ENCODE measurements at places on chromosomes 4 and X.

GRCh38 chr4:112379306-112379705, 82.1 kb downstream of the ALPK1 start:
- DNase-seq: no peak

GRCh38 chr4:6753103-6753560, 29.4 kb upstream of the KIAA0232 start:
- no peak for DNase-seq

DNA sequence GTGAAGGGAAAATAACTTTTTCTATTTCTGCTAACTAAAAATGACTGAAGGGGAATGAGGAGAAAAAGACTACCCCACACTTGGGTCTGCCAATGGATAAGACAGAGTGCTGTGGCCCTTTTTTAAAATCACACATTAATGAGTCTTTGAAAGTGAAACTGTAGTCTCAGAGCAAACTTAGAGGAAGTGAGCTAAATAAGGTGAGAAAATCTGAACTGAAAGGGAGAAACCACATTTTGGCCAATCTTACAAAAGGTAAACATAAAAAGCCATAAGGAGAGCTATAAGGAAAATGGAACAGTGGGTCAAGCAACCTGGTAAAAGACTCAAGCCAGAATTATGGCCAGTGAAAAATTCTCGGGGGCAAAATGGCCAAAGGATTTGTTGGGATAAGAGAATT, 755.1 kb upstream of the IGFBP7 start:
- peak; percentile 17 for DNase-seq

GRCh38 chr4:186839122-186840037, 115.7 kb upstream of the FAT1 start:
- no peak for DNase-seq

DNA sequence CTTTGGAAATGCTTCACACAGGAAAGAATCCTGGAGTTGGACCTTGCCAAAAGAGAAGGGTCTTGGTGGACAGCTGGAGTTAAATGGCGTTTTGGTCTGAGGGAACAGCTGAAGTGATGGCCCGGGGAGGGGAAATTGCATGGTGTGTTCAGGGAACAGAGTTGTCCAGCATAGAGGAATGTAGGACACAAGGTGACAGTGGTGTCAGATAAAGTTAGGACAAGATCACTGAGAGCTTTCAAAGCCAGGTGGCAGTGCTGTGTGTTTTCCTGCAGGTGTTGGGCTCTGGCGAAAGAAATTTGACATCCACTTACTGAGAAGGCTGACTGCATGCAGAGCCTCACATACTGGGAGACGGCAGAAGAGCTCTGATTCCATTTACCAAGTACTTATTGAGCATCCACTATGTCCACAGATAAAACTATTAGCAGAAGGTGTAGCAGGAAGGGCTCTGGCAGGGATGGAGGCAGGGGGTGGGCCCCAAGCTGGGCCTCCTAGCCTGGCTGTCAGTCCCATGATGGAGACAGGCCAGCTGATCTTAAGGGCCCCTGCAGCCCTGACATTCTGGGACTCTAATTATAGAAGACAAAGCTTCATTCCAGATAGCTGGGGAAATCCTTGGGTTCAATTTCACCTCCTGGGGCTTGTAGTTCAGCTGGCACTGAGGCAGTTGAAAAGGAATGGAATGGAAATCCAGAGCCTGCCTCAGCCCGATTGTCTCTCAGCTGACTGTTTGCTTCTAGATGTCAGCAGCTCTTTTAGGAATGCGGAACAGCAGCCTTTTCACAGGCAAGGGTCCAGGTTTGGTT, 150.2 kb upstream of the MAMLD1 start:
- no peak for DNase-seq

DNA sequence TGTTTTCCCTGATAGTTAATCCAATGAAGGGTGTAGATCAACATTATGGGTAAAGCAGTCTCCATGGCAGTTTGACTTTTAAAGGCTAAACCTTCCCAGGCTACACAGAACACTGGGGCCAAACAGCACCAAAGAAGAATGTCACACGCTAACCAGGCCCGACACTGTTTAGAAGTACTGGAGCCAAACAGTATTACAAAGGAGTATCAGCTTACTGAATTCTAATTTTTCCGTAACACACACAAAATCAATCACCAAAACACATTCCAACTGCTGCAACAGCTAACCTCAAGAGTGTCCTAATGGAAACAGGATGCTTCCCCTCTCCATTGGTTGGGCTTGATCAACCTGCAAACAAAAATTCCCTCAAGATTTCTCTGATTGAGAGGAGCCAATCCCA, 783.5 kb downstream of the PCDH18 start:
- no peak for DNase-seq

DNA sequence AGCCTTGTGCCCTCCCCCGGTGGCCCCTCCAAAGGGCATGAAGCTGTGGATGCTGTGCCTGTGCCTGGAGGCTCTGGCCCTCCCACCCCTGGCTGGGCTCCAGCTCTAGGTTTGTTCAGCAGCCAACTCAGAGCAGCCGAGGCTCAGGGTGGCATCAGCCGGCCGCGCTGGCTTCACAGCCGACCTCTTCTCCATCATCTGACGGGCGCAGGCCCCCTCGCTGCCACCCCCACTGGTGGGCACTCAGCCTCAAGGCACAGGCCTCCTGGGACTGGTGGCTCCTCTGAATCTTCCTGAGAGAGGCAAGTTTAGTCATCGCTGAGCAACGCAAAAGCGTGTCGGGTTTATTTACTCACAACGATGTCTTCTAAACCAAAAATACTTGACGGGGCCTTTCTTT, 46.0 kb downstream of the PCGF3 start:
- DNase-seq: no peak

GRCh38 chr4:165668694-165669093, 204.3 kb upstream of the TLL1 start:
- DNase-seq: no peak

DNA sequence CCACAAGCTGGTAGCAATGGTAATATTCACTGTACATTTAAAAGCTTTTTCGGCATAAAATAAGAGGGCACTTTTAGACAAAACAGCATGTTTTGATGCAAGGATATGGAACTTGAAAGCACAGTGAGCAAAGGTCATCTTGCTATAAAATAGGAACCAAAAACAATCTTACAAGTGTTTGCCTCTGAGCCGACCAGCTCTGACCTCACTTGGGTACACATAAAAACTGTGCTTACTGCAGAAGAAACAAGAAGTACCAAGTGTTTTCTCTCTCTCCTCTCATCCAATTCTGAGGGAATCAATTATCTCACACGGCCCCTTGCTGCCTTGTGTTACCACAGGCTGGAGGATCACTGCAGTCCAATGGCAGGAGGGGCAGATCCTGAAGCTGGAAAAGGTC, 4.8 kb upstream of the IQSEC2 start:
- DNase-seq: no peak

GRCh38 chr4:14289708-14290107, 662.2 kb upstream of the BOD1L1 start:
- no peak for DNase-seq

GRCh38 chr4:139528377-139529005, 27.5 kb downstream of the SETD7 start:
- peak; percentile 11 for DNase-seq

DNA sequence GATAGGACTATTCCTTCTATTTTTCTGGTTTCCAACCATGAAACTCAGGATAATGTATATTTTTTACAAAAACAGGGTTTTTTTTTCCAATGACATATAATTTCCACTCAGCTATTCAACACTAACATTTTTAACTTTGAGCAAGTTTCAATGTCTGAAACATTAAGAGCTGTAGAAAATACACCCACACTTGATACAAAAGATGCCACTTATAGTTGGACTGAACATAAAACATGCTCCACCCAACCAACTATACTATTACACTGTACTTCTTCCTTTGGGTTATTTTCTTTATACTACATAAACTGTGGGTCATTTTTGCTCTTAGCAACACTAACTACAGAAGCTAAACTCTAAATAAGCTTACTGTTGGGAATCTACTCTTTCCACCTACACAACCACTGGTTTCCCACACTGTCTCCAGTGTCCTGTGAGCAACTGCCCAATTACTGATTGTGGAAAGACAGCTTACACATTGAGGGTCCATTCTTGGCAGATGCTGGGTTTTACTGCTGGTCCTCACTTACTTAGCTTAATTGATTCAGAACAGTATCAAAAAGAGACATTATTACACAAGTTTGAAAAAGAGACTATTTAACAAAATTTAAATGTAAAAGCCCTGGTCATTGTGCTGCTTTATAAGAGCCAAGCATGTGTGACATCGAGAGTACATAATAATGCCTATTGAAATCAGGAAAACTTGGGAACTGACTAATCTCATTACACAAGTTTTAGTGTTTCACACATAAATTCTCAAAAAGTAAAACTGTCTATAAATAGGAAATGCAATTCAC, 6.3 kb downstream of the AMMECR1 start:
- DNase-seq: no peak

DNA sequence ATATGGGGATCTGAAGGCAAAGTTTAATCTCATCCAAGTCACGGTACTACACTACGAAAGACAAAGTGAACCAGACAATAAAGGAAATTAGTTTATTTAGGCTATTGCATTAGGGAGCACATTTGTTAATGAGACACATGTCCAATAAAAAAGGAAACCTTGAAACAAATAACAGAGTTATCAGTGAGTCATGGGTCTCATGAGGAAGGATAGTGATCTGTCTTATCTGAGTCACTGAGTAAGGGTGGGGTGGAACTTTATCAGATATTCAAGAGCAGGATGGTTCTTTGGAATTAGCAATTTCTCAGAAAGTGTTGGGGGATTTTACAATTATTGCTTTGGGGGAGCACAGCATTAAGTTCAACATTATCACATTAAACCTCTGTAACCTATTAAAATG, 188.9 kb upstream of the IL1RAPL1 start:
- no peak for DNase-seq

DNA sequence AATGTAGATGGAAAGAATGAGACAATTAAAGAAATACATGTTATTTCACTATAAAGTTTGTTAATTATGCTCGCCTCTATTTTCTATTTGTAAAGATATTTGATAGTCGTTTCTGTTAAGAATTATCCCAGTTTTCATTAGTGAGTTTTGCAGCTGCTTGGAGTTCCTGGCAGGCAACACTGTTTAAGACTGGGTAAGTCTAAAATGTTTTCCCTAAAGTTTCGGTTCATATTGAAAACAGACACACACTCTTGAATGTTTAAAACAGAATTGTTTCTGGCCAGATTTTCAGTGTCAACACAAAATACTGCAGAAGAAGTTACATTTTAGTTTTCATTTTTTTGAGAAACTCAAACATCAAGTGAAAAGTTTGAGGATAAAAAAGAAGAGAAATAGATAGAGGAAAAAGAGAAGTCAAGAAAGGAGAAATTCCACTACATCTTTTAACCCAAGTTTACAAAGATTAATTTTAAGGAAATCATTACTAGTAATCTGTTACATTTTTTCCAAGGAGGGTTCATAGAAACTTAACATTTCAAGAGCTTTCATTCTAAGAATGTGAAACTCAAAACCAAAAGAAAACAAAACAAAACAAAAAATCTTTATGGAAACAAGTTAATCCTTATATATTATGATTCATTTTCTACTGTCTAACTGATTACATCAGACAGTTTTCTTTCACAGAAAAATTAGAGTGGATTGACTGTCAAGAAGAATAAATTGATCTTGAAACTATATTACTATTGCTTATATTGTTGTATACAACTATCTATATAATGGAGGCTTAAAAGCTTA, 305.5 kb downstream of the FAT4 start:
- DNase-seq: no peak

GRCh38 chr4:127445471-127445870, 187.3 kb upstream of the INTU start:
- no peak for DNase-seq

DNA sequence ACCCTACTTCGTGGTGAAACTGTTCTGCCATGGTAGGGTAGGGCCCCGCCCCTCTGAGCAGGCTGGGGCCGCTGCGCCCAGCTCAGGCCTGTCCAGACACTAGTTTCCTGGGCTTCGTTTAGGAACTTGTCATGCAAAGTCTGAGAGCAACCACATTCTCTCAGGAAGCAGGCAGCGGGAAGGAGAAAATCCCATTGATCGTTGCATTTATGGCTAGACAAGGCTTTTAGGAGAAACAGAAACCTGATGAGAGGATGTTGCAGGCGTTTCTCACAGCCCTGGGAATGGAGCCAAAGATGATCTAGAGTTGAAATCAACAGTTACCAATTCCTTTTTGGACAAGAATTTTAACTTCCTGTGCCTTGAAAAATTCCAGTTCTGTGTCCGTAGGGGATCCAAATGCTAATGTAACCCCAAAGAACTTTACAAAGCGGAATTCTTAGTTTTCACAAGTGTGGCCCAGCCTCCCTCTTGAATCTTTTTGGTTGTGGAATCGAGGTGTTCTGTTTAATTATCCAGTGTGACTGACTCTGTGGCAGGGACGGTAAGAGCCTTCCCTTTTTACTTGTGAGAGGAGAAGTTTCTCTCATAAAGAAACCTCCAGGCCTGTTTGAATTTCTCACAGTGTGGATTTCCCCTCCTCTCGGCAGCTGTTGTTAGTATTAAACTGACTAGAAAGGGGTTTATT, 4.5 kb upstream of the CXCL9 start:
- DNase-seq: peak; percentile 60

DNA sequence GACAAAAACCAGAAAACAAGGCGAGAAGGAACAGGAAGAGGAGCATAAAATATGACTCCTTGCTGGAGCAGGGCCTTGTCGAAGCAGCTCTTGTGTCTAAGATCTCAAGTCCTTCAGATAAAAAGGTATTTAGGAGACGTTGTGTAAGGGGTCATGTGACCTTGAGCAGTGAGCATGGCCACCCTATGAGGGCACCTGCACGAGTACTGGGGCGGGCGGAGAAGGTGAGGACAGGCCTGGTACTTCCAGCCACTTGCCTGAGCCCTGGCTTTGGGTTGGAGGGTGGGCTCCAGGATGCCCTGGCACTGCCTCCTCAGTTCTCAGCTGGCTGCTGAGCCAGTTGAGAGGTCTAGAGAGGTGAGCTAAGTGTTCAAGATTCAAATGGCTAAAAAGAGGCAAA, 29.9 kb downstream of the NSD2 start:
- no peak for DNase-seq

GRCh38 chrX:65667503-65668376, at the start of gene MSN:
MSN (plus strand) TSS chrX:65667654; CDS start chrX:65667842, 188 bp downstream.
- no peak for DNase-seq

- no peak for DNase-seq
Observed at GRCh38 chr4:7126981-7127380, 59.1 kb upstream of the GRPEL1 start.

GRCh38 chrX:64204701-64205440, 637 bp downstream of the AMER1 start:
- no peak for DNase-seq

GRCh38 chr4:123921339-123921738, 524.7 kb downstream of the SPRY1 start:
- no peak for DNase-seq

Data from GM12878 (cell line).